Left cardiac atrium (tissue), 4 donors: ENCODE measurements at places on chromosomes 4 and X. TPM values are rescaled to one million over a fixed set of nuclear protein-coding genes. Genes with fewer than 3 reads are reported as not detected.

IL15 gene
- total RNA-seq = 3.5 TPM

PPP2R2C gene
- total RNA-seq = 4.8 TPM

PDE6B gene
- total RNA-seq = 4.7 TPM

FAM156B gene
- 12.1 TPM for total RNA-seq

- no peak for DNase-seq
These were observed 220.1 kb downstream of the DLG3 start for GRCh38 chrX:70664726-70665125.

- no peak for DNase-seq
These were observed 152.0 kb upstream of the SFRP2 start for GRCh38 chr4:153940916-153941315.

GRCh38 chr4:170497112-170497511 lies 407.4 kb upstream of the AADAT start:
- no peak for DNase-seq

DNA sequence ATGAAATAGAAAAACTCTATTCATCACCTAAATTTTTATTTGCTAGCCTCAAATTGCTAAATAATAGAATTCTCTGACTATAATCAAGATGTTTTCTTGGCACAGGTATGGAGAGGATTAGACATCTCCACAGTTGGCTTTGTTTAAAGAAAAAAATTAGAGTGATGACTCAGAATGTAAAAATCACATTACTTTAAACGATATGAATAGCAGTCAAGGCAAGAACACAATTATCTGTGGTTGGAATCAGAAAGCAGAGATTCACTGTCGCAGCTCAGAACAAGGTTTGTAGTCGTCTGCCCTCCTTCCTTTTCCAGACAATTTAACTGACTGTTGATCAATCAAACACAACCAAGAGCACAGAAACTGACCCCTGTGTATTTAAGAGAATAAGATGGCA lies 32.2 kb upstream of the CCKAR start:
- no peak for DNase-seq

DNA sequence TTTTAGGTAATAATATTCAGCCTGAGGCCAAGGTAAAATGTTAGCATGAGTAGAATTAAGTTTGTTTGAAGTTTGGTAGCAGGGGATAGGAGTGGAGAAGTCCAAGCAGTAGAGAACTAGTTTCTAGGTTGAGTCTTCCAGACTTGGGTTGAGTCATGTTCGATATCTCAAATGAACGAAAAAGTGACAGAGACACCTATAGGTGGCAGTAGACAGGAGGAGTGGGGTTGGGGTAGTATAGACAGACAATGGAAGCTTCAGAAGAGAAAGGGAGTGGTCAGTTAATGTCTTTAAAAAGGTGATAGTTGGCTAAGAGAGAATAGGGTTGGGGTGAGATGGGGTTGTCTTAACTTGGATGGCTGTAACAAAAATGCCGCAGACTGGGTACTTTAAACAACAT lies 58.7 kb upstream of the EMCN start:
- DNase-seq = no peak

DNA sequence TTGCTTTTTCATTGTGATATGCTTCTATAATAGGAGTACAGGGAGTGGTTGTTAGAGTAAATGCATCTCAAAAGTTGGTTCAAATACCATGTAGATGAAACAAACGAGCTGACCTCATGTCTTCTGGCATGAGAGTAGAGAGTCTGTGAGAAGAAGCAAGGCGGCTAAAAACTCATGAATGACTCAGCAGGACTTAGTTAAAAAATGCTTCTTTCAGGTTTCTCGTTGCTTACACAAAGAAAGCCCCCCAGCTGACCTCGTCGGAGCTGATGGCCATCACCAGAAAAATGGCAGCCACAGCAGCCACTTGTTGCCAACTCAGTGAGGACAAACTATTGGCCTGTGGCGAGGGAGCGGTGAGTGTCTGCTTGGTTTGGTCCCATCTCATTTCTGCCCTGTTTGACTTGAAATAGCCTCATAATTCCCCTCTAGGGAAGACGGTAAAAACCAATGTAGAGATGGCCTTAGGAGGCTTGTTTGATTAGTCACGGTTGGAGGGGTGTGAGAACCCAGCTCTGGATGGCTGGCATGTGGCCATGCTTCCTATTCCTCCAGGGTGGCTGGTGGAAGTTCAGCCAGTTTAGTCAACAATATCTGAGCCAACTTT lies 14.5 kb downstream of the AFP start:
- DNase-seq = peak; percentile 42

DNA sequence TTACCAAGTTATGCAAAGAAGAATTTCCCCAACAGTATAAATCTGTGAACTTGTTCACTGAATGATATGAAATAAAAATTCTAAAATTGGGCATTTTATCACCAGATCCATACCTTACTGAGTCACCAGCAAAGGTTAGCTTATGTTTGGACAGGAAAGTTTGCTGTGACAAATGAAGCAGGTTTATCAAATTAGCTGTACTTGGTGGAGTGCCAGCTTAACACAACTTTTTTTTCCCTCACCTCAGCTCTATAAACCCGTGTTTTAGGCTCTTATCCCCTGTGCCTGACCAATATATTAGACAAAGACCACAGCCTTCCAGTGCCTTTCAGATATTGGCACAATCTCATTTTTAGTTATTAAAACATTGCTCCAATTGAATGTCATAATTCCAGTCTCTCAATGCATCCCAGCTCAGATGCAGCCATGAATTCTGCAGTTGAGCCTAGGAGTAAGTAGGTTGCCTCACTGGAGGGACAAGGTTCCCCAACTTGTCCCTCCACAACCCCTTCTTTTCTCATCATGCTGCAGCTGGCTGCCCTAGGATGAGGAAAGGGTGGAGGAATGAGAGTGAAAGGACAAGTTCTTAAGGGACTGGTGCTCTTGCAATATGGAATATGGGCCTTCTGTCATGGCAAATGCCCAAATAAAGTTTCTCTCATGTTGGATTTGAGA lies 27.0 kb upstream of the PDGFC start:
- DNase-seq = no peak

DNA sequence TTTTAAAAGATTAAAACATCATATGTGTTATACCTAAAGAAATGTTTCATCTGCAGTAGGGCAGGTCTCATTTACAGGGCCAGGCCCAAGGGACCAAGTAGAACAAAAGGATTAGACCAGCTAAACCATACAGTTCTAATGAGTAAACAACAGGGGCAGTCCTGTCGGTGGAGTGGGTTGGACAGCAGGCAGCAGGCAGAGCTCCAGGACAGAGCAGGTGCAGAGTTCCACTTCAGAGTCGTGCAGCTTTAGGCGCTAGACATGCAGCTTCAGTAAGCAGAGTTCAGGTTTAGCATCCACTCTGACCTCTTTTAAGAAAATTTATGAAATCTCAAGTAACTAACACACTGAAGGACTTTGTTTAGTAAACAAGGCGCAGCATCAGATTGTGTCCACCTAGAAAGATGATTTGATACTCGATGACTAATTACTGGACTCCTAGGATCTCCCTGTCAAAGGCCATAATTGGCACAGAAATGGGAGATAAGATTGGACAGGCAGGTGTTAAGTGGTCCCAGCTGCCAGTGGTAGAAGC lies 487.7 kb upstream of the INTU start:
- no peak for DNase-seq

DNA sequence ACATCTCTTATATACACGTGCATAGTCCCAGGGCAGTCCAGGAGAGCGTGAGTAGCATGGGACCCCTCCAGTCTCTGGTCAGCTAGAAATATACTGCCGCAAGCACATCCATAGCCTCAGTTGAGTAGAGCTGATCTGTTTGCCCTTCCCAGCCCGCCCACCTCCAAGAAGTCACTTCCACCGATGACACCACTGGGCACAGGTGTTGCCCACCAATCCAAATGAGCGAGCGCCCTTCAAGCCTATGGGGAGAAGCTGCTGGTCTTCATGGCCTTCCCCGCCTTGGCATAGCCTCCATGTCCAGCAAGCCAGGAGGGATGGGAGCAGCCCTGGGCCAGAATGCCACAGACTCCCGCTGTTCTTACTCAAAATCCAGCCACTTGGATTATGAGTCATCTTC lies 10.2 kb downstream of the DUSP9 start:
- no peak for DNase-seq

DNA sequence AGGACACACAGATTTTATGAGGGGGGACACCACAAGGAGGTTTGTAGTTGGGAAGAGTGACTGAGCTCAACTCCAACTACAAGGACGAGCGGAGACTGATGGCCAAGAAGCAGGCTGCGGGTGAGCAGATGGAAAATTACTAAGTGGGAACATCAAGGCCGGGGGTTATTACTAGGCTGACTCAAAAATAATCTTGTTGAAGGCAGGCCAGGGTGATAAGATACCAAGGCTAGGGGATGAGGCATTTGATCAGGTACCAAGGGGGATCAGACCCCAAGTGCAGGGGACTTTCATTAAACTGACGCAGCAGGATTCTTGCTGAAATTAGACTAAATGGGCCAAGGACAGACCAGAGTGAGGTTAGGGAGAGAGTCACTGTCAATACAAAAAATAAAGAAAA lies 119.4 kb upstream of the SORBS2 start:
- DNase-seq = no peak

DNA sequence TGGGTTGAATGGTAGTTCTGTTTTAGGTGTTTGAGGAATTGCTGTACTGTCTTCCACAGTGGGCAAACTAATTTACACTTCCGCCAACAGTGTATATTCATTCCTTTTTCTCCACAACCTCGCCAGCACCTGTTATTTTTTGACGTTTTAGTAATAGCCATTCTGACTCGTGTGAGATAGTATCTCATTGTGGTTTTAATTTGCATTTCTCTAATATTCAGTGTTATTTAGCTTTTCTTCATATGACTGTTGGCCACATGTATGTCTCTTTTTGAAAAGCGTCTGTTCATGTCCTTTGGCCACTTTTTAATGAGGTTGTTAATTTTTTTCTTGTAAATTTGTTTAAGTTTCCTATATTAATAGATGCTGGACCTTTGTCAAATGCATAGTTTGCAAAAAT lies 26.9 kb upstream of the WDR17 start:
- no peak for DNase-seq

DNA sequence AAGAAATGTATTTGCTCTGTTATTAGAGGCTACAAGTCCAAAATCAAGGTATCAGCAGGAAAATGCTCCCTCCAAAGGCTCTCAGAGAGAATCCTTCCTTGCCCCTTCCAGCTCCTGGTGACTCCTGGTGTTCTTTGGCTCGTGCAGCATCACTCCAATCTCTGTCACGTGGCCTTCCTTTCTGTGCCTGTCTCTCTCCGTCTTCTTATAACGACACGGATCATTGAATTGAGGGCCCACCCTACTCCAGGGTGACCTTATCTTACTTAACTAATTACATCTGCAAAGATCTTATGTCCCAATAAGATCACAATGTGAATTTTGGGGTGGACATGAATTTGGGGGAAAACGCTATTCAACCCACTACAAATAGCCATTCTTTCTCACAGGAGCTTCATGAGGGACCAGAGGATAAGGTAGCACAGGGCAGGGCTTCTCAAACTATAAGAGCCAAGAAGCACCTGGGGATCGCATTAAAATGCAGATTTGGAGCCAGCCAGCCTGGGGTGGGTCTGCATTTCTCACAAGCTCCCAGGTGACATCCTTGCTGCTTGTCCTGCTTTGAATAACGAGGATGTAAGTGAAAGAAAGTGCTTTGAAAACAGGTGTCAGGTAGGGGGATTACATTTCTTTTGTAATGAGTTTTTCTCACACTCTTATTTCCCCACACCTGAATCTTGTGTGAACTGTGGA lies 41.9 kb upstream of the APLN start:
- DNase-seq = no peak

DNA sequence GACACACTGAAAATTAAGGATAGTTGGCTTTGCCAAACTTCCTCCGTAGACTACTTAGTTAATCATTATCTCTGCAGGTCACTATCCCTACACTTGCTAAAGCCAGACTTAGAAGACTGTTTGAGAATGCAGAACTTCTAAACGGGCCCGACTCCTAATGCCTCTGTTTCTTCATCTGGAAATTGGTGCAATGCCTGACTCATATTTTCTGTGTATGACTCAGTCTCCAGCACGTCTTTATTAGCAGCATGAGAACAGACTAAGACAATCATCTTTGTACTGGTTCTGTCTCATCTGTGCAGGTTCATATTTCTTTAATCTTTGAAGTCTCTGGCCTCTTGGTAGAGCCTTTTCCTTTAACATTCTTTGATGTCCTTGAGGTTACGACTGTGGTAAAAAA lies 411.9 kb upstream of the ACTRT1 start:
- no peak for DNase-seq

DNA sequence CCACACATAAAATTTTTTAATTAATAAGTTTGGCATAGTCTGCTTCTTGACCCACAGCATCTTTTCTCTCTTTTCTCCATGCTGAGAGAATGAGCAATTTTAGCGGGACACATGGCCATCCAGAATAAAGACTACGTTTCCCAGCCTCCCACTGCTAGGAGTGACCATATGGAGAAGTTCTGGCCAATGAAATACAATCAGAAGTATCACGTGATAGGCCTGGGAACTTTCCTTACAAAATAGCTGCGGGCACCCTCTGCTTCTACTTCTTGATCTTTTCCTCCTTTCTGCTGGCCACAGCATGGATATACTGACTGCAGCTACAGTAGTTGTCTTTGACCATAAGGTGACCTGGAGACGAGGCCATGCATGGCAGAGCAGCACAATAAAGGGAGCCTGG lies 348.0 kb downstream of the BCOR start:
- DNase-seq = no peak
